ENCODE measurements at places on chromosomes 6 and 20.

- DNase-seq, result no peak
These were observed 29.4 kb downstream of the RAET1L start for GRCh38 chr6:149995971-149996370.

- DNase-seq, result no peak
These were observed 19.4 kb upstream of the CTAGE9 start for GRCh38 chr6:131730264-131730663.

DNA sequence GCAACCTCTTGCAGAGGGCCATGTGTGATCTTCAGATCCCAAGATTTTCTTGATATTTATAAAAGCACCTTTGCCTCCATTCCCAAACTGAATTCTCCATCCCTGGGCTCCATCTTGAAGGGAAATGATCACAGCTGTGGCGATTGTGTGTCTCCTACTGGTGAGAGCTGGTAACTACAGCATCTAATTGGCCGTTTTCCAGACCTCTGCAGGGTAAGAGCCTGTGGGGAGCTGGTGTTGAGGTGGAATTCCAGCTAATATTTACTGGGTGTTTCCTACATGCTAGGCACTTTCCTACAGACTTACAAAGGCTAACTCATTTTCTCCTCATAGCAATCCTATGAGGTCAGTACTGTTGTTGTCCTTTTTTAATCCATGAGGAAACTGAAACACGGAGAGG is 59.2 kb upstream of the FNDC1 start:
- DNase-seq, result peak; percentile 51

GRCh38 chr6:94733066-94733465 is 844.3 kb upstream of the MANEA start:
- DNase-seq, result no peak

GRCh38 chr20:36817496-36817895 is 43.9 kb upstream of the DSN1 start:
- DNase-seq, result no peak

GRCh38 chr6:3822747-3823445 is 26.3 kb upstream of the FAM50B start:
- DNase-seq, result peak; percentile 56

- DNase-seq, result peak; percentile 38
These were observed 77.3 kb downstream of the CD40 start for GRCh38 chr20:46195264-46196036.

GRCh38 chr6:109076377-109076776 is 18.3 kb downstream of the SESN1 start:
- DNase-seq, result peak; percentile 12

GRCh38 chr6:125117818-125118217 is 35.8 kb upstream of the TPD52L1 start:
- no peak for DNase-seq

All from NCI-H524 (cell line).